Renal pelvis (tissue), 12 donors: ENCODE measurements at places on chromosomes 11 and 22. TPM values are rescaled to one million over a fixed set of nuclear protein-coding genes. Genes with fewer than 3 reads are reported as not detected.

DNA sequence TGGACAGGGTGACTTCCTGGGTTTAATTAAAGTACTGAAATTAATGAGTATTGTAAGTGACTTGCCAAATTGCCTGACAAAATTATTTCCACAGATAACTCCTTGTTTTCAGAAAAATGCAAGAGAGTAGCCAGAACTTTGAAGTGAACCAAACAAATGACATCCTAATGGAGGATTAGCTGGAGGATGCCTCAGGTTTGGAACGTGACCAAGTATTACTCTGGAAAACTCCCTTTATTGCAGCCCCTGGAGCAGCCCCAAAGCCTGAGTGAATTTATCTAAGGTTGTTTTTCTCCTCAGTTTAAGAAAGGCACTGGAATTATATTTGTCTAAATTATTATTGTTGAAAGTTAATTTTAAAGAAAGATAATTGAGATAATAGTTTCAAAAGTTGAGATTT is 343.6 kb upstream of the MTNR1B start:
- DNase-seq = no peak

DNA sequence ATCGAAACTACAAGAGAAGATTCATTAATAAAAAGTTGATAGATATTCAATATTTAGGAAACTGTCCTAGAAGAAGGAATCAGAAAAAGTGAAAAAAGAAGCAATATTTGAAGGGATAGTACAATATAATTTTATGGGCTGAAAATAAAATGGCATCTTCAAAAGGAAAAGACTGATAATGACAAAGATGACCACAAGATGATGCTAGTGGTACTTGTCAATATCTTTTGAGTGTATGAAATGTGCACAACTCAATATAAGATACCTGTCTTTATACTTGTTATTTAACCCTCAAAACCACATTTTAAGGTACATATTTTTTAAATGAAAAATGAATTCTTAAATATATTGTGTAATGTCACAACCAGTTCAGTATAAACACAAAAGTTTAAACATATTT is 1059.6 kb upstream of the RAG2 start:
- no peak for DNase-seq

DNA sequence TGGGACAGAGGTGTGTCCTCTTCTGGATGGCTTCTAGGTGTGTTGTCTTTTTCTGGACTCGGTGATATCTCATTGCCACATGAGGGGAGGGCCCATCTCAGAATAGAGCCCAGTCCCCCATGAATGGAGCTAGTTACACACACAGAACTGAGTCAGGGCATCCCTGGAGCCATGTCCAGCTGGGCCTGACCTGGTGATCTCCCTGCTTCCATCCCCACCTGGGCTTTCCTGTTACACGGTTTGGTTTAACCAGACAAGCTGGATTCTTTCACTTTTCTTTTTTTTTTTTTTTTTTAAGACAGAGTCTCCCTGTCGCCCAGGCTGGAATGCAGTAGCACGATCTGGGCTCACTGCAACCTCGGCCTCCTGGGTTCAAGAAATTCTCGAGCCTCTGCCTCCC is 6.1 kb upstream of the A4GALT start:
- no peak for DNase-seq

DNA sequence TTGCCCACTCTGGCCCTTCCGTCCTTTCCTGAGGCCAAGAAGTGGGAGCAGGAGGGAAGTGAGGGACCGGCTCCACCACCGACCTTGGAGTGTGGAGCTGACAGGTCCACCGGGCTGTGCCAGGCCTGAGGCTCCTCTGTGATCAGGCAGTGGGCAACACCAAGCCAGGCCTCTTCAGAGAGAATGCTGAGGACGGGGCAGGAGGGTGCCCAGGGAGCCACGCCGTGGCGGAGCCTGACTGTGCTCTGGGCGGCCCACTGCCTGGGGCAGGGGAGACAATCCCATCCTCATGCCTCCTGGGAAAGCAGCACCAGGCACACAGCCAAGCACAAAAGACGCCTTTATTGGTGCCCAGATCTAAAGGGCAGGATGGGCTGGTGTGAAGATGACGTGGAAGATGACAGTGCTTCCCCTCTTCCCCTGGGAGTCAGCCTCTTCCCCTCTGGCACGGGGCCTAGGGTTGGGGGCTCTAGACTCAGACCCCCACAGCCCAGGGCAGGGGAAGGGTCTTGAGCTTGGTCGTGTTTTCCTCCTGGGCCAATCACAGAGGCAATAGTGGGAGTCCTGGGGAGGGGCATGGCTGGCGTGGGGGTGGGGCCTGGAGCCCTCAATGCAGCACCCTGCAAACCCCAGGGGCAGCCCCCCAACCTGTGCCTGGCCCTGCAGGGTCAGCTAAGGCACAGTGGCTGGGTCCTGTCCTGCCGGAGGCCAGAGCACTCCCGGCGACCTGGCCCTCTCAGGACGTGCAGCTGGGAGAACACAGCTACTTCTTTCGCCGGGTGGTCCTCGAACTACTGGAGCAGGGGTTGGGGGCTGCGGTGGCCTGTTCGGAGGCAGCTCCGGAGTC is 4.7 kb downstream of the LMF2 start:
- DNase-seq = no peak

DNA sequence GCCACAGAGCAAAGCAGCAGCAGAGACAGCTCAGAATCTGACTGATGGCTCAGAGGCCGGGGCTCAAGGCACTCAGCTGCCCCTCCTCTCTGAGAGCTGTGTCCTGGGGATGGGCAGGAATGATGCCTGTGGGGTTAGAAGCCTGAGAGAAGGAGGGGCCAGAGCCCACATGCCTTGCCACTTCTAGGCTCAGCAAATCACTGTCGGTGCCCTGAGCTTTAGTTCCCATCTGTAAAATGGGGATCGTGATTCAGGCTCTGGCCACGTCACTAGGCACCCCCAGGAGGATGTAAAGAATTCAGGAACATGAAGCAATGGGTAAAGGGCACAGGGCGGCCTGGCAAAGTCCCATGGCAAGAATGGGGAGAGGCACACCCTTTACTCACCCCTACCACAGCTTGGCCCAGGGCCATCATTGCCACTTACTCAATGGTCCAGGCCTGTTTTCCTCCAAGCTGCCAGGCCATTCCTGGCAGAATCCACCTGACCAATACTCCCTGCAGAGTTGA is 3.4 kb upstream of the CDC42EP2 start:
- no peak for DNase-seq

DNA sequence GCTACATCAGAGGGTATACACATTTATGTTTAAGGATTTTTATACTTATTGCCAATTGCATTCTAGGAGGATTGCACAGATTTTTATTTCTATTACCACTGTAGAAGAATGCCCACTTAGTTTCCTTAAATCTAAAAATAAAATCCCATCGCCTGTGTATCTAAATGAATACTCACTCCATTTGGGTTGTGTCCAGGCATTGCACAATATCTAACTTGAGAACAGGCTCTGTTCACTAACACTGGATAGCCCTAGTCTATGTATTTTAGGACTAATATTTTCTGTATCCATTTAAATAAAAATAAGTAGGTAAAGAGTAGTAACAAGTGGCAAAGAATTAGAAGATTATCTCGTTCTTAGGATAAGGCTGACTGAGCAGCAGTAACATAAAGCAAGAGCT is 4.1 kb downstream of the C11orf52 start:
- no peak for DNase-seq

GRCh38 chr22:37485395-37486223 is 575 bp downstream of the MFNG start:
- DNase-seq = no peak

DNA sequence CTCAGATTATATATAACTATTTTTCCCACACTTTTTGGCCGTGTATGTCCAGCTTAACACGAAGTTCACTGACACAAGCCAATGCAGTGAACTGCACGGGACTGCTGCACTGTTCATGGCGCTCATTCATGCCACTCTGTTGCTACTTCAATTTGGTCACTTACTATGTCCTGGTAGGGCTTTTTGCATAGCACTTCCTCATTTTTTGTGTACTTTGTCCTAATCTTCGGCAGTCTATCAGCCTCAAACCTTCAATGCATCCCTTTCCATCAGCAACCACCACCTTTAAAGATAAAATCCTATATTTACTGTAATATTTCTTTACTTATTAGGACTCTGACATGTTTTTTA is 18.7 kb upstream of the ARHGAP32 start:
- no peak for DNase-seq

- no peak for DNase-seq
Measured at GRCh38 chr11:45665933-45666647, 668 bp upstream of the CHST1 start.

DNA sequence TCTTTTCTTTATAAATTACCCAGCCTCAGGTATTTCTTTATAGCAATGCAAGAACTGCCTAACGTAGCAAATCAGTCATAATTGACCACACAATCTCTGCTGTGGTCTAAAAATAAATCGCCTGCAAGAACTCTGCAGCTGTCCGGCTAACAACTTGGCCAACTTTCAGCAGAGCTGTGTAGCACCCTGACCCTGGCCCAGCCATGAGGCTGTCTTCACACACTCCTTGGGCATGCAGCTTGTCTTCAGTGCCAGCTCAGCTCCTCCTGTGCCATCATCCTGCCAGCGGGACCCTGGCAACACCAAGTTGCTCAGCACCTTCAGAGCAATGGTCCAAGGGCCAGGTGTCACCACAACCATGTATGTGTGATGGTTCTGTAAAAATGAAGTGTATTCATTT is 355.6 kb downstream of the OPCML start:
- DNase-seq = no peak

DNA sequence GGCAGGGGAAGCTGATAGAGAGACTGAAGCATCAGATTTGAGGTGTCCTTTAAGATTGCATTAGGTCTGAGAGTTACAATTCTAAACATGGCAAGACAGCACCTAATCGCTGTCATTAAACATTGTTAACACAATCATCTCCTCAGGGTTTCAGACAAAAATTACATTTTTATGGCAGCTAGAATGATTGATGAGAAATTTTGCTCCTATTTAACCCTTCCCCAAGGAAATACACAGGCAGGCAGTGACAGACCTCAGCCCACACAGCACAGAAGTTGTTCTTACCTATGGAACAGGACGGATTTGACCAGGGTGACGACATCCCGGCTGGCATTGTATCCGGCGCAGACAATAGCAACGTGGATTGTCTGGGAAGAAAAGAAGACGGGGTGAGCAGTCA is 294.3 kb downstream of the LARGE1 start:
- no peak for DNase-seq

DNA sequence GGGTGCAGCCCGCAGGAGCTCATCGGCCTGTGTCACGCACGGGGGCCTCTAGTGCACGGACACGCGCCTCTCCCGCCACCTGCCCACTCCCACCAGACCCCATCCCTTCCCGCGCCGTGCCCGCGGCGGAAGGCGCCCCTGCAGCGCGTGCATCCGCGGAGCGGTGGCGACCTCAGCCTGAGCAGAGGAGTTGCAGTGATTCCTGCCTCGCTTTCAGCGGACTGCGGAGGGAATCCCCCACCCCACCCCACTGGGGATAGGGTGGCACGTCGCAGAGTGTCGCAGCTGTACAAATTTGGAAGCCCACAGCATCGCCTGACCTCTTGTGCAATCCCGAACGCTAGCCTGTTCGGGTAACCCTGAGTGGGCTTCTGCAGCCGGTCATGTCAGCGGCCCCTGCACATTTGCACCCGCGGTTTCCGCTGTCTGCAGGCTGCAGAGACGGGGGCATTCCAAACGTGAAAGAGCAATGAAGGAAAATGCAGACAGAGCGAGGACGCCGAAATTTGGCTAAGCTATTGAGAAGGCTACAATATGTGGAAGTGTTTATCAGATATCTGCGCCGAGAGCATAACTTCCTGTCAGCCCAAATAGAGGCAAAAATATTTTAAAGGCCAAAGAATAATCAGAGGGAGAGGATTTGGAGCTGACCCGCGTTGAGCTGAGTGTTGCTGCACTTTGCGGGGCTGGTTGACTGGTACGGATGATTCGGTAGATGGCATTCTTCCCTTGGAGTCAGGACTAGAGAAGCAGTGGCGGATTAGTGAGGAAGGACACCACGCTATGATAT is 617 bp upstream of the ARHGAP20 start:
- DNase-seq = no peak

DNA sequence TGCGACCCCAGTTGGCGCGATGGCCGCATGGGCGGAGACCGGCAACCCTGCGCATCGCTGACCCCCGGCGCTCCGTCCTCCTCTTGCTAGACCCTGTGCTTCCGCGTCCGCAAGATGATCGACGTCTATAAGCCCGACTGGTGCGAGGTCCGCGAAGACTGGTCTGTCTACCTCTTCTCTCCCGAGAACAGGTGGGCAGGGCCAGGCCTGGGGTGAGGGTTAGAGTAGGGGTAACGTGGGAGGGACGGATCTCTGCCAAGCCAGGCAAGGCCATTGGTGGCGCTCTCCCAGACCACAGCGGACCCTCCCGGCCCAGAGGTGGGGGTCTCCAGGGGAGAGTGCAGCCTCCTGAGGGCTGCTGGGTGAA is 92.1 kb downstream of the CACNA1I start:
- DNase-seq = no peak

DNA sequence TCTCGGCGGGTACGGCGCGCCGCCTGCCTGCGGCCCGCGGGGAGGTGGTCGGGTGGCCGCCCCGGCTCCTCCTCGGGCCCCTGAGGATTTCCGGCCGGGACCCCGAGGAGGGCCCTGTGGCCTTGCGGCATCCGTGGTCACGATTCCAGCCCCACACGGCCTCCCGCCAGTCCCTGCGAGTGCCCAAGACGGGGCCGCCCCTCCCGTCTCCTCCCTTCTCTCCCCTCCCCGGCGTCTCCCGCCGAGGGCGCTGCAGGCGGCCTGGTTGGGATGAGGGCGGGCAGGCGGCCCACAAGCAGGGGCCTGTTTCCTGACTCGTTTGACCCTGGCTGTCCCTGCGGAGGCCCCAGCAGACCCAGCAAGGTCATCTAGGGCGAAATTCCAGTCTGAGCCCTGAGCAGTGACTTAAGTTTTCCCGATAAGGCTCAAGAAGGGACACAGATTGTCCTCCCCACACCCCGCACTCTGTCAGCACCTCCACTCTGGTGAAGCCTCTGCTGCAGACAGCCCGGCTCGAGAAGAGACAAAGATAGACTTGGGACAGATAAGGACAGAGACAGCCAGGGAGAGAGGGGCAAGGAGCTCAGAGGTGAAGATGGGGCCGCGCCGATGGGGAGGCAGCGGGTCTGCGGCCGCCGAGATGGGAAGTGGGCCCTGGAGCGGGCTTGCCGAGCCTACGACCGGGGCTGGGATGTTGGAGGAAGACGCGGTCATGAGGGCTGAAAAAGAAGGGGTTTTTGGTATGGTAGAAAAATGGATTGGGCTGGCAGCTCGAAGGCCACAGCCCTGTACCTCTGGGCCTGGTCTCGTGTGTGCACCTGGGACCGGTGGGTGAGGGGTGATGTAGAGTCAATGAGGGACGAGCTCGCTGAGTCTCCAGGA is 95.0 kb downstream of the SWAP70 start:
- DNase-seq = peak; percentile 75

- no peak for DNase-seq
Measured at GRCh38 chr11:19598876-19599486, 113.7 kb upstream of the NAV2 start.

Gene MLC1
- 1.1 TPM for polyA plus RNA-seq

Gene POU2AF2
- not detected for polyA plus RNA-seq

Gene EXPH5
- polyA plus RNA-seq = 4.6 TPM

Gene GLYATL1
- 161 TPM for polyA plus RNA-seq

Gene SLC37A2
- polyA plus RNA-seq = 2.8 TPM

Gene PRSS23
- polyA plus RNA-seq = 97.2 TPM

Gene PAMR1
- polyA plus RNA-seq = 3.8 TPM

Gene SCGB1A1
- not detected for polyA plus RNA-seq
